Stimulated activated CD4-positive, alpha-beta T cell treated with anti-CD3 and anti-CD28 coated beads, Interleukin-1b, Interleukin-23, amount 100 ng/mL, for 4 hours (primary cell): ENCODE measurements at places on chromosomes 12 and 14.

DNA sequence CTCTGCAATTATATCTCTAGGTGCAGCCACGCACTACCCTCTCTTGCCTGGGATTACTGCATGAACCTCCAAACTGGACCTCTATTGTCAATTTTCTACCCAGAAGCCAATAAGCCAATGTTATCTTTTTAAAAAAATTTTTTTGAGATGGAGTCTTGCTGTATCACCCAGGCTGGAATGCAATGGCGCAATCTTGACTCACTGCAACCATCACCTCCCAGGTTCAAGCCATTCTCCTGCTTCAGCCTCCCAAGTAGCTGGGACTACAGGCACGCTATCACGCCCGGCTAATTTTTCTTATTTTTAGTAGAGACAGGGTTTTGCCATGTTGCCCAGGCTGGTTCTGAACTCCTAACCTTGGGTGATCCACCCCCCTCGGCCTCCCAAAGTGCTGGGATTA is 11.2 kb upstream of the PXN start:
- no peak for DNase-seq

GRCh38 chr12:56160193-56160763 is 2.1 kb downstream of the MYL6 start:
- peak; percentile 32 for DNase-seq

- DNase-seq: no peak
Observed at GRCh38 chr12:69642531-69642930, 31.8 kb upstream of the LRRC10 start.

- DNase-seq: no peak
Observed at GRCh38 chr14:32142341-32142740, 59.5 kb upstream of the RNU6-7 start.

DNA sequence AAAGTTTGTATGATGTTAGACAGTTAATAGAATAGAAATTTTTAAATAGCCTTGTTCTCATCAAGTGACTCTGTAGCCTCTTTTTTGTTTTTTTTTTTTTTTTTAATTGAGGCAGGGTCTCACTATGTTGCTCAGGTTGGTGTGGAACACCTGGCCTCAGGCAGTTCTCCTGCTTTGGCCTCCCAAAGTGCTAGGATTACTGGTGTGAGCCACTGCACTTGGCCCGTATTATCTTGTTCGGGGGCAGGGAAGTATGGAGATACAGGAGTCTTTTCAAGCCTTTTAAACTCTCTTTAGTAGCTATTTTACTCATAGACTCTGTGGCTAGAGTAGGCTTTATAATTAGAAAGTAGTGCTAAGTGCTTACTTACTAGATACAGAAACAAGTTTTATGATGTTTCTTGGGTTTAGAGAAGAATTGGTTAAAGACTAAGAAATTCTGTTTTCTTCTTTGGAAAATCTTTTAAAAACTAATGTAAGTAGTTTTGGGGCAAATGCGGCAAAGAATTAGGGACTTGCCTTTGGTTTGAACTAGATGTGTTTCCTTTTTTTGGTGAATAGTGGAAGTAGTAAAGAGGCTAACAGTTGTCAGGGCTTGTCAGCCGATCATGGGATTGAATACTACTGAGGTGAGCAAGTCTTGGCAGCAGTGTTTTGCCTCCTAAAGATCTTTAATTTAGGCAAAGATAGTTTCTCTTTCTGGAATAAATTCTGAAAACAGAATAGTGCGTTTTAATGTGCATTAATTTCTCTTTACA is 31.3 kb downstream of the FBXO34 start:
- no peak for DNase-seq

DNA sequence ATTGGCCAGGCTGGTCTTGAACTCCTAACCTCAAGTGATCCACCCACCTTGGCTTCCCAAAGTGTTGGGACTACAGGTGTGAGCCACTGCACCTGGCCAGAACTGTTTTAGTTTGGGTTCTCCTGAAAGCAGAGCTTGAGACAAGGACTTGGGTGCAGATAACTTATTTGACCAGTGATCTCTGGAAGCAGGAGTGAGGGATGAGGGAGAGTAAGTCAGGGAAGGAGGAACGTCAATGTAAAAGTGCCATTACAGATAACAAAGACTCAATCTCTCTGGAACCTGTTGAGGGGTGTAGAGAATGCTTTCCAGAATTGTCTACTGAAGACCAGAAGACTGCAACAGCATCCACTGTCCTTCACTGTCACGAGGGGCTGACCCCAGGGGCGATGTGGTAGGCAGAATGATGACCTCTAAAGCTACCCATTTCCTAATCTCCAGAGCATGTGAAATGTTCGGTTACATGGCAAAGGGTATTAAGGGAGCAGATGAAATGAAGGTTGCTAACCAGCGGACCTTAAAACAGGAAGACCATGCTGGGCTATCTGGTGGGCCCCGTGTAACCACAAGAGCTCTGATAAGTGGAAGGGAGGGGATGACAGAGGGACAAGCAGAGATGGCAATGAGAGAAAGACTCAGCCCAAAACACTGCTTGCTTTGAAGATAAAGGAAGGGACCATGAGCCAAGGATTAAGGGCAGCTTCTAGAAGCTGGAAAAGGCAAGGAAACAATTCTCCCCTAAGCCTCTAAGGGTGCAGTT is 207.8 kb downstream of the RBM19 start:
- DNase-seq: no peak

GRCh38 chr14:46256381-46256780 is 395.2 kb downstream of the RPL10L start:
- no peak for DNase-seq

DNA sequence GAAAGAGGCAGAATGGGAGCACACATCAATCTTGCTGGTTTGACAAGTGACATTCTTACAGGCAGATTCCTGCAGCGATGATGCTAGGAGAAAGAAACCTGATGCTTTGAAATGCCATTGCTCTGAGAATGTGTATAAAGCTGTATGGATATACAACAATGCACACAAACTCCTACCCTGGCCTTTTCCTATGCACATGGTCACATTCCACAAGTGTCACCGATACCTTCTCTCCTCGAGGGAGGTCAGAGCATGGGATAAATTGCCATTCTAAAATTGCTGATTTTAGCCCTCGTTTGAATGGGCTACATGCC is 11.9 kb downstream of the FGF6 start:
- DNase-seq: no peak

DNA sequence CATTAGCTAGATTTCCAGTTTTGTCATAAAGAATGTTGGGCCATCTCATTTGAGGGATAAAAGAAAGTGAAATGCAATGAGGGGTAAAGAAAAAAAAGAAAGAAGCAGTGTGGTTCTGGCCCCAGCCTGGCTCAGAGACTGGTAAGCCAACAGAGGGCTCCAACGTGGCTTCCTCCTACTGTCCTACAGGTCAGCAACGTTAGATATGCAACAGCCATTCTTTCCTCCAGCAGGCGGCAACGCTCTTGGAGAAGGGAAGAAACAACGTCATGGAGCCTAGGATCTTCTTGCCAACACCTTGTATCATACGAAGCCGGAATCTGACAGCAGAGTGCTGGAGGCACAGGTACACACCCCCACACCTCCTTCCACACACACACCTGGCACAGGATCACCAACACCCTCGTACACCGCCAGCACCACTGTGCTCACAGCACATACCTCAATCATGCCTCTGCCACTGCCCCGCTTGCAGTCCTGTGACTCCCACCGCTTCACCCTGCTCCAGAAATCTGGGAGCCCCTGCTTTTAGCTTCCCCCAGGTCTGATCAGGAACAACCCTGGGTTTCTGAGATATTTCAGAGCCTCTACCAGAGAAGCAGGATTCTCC is 102.8 kb downstream of the RPAP3 start:
- DNase-seq: no peak

GRCh38 chr12:114697243-114697716 is 13.3 kb upstream of the TBX3 start:
- no peak for DNase-seq

- no peak for DNase-seq
Observed at GRCh38 chr12:120909633-120910298, 5.6 kb upstream of the SPPL3 start.

GRCh38 chr14:102629011-102629444 is 36.6 kb downstream of the RCOR1 start:
- DNase-seq: no peak

GRCh38 chr12:92735131-92735721 is 32.4 kb downstream of the PLEKHG7 start:
- no peak for DNase-seq

- DNase-seq: no peak
Observed at GRCh38 chr12:52914576-52915121, 9.8 kb upstream of the KRT8 start.

DNA sequence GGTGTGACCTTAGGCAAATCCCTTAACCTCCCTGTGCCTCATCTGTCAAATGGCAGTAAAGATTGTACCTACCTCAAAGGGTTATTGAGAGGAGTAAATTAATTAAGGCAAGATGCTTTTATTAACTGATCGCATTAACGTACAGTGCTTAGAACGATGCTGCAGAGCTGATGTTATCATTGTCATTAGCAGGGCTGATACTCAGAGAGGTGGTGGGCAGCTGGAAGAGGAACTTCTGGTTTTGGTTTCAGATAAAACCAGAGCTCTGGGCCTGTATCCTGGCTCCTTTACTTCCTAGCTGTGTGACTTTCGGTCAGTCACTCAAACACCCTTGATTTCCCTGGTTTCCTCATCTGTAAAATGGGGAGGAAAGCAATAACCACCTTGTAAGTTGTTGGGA is 55.1 kb downstream of the CALM1 start:
- no peak for DNase-seq

DNA sequence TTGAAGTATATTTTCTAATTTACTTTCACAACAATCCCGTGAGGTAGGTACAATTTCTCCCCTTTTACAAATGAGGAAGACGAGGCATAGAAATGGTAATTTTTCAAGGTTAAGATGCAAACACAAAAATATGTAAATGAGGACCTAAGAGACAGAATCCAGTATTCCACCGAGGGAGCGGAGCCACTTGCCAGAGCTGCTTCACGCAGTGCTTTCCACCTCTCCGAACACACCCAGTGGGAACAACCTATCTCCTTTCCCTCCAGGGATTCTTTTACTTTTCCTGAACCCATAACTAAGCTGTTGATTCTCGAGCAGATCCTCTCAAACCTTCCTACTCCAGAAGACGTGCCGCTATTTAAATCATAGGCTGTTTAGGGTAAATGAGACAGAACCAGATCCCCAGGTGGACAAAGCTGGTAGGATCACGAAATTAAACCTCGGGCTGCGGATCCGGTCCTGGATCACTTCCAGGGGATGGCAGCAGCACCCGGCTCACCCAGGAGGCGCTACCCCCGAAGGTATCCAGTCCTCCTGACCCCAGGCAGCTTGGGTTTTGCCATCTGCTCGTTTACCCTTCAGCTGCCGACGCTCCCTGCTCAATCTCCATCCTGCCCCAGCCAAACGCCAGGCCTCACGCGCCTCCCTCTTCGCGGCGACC is 1.5 kb downstream of the DDHD1 start:
- peak; percentile 21 for DNase-seq

- DNase-seq: no peak
Observed at GRCh38 chr14:39558525-39558924, 126.3 kb upstream of the FBXO33 start.

- no peak for DNase-seq
Observed at GRCh38 chr14:41609704-41610183, 3.1 kb downstream of the LRFN5 start.
